Germinal center (tissue), 1 donor: ENCODE measurements at places on chromosomes 16 and 17.

GRCh38 chr16:84397090-84397489, 28.8 kb downstream of the ATP2C2 start:
- no peak for DNase-seq

DNA sequence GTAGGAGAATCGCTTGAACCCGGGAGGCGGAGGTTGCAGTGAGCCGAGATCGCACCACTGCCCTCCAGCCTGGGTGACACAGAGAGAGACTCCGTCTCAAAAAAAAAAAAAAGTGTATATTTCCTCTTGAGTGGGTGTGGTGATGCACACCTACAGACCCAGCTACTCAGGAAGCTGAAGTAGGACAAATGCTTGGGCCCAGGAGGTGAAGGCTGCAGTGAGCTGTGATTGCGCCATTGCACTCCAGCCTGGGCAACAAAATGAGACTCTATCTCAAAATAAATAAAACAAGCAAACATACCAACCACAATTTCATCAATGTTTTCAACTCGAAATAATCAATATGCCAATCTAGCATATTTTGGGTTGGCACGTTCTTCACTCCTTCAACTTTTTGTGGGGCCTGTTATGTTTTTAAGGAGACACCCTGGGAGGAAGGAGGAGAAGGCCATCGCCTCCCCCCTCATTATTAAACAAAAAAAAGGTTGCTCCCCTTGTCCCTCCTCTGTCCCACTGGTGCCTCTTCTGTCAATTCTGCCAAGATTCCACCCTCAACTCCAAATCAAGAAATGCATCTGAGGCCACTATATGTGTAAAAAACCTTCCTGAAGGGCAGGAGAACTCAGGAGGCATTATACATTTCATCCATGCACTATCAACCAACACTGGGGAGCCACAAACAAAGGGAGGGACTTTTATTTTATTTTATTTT, 52.4 kb upstream of the ATF7IP2 start:
- DNase-seq: no peak

DNA sequence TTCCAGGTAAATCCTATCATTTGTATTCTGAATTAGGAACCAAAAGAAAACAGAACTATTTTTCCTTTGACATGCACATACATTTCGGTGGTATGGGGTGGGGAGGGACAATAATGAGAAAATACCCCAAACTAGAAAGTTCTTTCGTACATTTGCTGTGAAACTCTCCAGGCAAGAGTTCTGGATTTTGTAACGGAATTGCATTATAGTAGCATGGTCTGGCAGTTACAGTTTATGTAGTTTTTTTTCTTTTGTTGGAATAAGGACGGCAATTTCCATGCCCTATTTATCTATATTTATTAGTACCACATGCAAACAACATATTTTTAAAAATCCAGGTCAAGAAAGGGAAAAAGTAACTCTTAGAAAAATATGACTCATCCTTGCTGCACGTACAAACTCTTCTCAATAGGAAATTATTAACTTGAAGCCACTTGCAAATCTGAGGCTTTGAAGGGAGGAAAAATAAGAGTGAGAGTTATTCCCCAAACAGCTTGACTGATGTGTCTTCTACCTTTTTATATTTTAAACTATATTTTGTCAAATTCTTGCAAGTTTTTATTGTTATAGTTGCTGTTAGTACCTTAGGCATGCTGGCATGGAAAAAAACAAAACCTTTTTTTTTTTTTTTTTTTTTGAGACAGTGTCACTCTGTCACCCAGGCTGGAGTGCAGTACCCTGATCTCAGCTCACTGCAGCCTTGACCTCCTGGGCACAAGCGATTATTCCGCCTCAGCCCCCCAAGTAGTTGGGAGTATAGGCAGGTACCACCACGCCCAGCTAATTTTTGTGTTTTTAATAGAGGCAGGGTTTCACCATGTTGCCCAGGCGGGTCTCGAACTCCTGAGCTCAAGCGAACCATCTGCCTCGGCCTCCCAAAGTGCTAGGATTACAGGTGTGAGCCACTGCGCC, 69.3 kb downstream of the WWP2 start:
- no peak for DNase-seq

- no peak for DNase-seq
Measured at GRCh38 chr16:86375851-86376250, 134.5 kb upstream of the FOXF1 start.

DNA sequence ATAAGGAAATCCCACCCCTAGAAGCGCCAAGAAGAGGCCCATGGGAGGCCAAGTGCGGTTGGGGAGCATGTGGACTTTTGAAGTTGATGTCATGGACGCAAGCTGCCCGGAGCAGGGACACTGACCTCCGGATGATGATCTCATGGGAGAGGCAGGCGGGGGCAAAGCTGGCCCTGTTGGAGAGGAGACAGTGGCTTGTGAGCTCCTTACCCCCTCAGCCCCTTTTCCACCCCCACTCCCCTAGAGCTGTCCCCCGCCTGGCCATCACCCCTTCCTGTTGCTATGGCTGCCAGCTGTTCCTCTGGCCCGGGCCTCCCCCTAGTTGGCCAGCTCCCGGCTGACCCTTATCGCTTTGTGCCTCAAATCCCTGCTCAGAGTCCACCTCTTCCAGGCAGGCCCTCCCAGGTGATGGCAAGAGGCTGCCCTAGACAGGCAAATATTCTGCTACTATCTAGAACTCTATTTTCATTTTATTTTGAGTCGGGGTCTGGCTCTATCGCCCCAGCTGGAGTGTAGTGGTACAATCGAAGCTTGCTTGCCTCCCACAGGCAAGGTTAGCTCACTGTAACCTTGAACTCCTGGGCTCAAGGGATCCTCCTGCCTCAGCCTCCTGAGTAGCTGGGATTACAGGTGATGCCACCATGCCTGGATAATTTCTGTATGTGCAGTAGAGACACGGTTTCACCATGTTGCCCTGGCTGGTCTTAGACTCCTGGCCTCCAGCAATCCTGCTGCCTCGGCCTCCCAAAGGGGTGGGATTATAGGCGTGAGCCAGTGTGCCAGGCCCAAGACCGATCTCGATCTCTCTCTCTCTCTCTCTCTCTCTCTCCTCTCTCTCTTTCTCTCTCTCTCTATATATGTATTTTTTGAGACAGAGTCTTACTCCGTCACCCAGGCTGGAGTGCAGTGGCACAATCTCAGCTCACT, 6.6 kb downstream of the NOTUM start:
- DNase-seq: no peak

DNA sequence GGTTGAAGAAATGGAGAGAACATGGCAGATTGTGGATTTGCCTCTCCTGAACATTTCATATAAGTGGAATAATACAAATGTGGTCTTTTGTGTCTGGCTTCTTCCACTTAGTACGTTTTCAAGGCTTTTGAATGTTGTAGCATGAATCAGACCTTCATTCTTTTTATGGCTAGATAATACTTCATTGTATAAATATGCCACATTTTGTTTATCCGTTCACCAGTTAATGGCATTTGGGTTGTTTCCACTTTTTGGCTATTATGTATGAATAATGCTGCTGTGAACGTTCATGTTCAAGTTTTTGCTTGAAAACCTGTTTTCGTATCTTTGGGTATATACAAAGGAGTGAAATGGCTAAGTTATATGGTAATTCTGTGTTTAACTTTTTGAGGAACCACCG, 130.4 kb downstream of the TANC2 start:
- no peak for DNase-seq

DNA sequence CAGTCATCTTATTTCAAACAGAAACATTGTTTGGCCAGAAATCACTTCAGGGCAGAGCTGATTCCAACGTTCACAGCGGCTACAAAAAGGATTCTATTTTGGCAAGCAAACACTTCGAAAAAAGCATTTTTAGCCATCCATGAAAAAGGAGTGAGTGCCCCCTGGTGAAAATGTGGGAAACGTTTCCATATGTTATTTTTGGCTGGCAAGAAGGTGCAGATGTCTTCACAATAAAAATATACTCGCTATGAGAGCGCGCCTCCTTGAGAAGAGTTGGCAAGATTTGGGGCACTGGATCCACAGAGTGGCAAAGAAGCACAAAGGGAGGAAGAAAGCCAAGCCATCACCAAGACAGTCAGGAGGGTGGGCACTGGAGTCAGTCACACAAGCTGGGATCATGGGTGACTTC, 191.1 kb downstream of the CHD9NB start:
- DNase-seq: no peak

DNA sequence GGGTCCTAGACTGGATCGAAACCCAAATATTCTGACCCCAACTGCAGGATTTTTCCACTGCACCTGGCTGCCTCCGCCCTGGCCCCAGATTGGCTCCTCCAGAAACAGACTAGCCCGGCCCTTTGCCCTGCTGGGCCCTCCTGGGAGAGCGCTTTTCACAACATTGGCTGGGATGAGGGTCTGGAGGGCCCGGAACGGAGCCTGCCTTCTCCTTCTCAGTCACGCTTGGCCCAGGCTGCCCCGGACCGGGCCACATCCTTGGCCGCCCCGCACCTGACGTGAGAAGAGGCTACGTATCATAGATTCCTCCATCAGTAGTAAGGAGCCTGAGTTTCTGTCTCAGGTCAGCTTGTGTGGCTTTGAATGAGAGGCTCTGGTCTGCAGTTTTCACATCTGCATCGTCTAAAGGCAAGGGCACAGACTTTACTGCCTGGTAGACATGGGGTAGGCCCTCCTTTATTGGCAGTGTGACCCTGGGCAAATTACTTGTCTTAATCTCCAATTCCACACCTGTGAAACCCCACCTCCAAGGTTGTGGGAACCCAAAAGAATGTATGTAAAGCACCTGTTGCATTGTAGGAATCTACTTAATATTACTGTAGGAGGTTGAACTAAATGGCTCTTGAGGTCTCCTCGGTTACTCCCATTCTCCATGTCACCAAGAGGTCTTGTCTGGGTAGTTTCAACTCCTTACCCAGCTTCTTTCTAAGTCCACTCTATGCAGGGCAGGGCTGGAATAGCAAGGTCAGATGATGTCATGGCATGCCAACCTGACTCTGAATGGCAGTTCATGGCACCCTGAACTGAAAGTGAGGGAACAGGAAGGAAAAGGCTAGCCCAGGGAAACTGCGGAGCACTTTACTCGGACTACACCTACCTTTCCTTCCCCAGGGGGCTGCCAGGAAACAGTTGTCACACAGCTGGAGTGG, 661 bp downstream of the LRRC3C start:
- peak; percentile 24 for DNase-seq

DNA sequence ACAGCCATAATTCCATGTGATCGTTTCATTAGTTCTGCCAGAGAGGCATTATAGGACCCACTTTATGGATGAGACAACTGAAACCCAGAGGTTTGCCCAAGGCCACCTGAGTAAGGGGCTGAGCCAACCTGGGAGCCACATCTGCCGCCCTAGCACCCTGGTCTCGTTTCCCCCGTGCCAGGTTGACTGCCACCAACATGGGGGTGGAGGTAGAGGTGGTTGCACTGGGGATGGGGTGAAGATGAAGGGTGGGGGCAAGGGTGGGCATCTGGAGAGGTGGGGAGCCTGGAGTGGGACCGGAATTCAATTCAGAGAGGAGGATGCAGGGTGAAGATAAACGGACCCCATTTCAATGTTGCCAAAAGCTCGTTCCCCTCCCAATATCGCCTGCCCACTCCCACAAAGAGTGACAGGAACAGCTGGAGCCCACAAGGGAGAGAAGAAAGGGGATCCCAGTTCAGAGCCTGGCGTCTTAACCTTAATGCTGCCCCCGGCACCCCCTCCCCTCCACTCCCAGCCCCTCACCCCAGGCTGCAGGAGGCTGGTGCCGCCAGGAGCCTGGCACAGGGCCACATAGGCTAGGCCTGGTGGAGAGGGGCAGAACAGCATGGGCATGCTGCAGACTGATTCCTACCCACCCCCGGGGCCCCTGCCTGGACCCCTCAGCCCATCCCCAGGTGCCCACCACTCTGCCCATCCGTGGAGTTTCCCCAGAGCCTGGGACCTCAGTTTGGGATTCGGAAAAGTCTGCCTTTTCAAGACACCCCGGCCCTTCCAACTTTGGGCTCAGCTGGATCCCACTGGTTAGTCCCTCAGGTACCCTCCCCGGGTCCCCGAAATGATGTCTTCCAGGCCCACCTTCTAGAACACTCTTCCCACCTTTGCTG, 29.6 kb downstream of the NGFR start:
- no peak for DNase-seq

- no peak for DNase-seq
Measured at GRCh38 chr16:22674832-22675191, 139.2 kb upstream of the HS3ST2 start.

- DNase-seq: no peak
Measured at GRCh38 chr16:68187505-68187904, 48.4 kb downstream of the ESRP2 start.

GRCh38 chr17:35713069-35713728, 18.2 kb upstream of the RASL10B start:
- DNase-seq: no peak

DNA sequence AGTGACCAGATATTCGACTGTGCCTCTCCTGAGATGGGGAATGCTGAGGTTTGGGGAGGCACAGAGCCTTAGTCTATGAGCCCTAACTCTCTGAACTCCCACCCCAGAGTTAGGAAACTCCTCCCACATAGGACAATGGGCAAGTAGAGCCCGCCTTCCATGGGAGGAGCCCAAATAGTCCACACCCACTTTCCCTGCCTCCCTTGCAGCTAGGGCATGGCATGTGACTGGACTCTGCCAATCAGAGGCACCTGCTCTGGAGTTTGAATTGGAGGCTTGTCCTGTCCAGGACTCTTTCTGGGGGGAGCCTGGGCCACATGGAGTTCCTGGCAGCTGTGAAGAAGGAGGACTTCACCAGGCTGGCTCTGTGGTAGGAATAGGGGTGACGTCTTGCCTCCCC, 48.4 kb downstream of the SOCS1 start:
- DNase-seq: no peak
